Right forelimb (tissue), 1 donor: ENCODE measurements at places on chromosomes 6 and 20.

DNA sequence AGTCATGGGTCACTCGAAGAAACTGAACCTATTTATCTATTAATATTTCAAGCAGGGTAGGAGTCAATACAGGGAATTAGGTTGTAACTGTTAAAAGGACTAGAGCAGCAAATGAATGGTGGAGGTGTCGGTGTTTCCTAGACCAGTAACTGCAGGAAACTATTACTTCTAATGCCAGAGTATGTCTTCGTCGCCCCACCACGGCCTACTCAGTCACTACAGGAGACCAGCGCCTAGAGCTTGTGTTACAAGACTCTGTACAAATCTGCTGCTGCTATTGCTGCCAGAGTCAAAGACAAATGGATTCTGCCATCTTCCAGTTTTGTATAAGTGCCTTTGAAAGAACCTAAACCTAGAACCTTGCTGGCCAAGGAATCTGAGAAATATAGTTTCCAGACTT lies 343.9 kb downstream of the SOX4 start:
- DNase-seq: no peak

GRCh38 chr6:6436946-6437345 lies 116.5 kb upstream of the F13A1 start:
- DNase-seq: no peak

DNA sequence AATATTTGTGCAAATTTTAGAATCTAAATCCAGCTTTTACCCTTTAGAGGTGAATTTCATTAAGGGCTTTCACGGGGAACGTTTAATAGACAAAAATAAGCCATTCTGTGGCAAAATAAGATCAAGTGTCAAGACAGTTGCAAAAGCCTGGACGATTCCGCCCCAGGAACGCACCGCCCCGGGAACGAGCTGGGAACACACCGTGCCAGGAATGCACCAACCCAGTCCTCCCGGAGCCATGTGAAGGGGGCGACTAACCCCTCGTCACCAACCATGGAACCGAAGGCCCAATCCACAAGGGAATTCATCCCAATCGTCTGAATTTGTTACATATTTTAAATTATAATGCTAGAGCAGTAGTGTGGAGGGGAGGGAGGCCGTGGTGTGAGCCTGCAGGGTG lies 20.8 kb upstream of the TCFL5 start:
- DNase-seq: no peak

GRCh38 chr6:3176562-3177355 lies 19.4 kb upstream of the TUBB2A start:
- no peak for DNase-seq

DNA sequence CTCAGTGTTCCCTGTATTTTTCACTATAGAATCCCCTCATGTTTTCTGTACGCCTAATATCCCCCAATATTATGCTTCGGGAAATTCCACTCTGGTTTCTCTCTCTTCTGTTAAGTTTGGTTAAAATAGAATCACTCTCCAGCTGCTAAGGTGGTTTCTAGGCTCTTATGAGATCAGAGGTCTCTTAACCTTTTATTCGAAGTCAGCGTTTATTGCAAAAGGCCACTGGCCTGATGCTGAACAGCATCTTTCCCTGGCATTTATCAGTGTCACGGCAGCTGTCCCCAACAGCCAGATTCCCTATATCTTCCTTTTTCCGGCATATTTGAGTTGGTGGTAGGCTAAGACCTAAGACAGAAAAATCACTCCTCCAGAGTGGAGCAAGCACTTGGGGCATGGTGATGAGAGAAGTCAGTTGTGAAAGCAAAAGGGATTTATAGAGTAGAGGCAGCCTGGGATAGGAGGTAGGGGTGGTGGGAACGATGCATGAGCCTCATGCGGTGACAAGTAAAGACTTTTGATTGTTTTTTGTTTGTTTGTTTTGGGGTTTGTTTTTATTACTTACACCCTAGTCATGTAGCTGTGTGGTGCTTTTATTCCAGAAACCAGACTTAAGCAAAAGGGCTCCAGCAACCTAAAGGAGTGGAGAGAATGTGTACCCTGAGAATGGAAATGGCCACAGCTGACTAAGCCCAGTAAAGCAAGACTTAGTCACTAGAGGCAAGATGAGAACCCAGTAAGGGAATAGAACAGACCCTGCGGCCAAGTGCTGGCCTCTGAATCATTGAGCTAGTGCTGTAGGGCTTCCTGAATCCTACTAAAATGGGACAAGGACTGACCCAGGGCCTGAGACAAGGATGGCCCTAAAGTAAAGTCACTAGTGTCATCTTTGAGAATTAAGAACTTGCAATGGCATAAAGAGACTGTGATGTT lies 233.0 kb upstream of the PRND start:
- no peak for DNase-seq

DNA sequence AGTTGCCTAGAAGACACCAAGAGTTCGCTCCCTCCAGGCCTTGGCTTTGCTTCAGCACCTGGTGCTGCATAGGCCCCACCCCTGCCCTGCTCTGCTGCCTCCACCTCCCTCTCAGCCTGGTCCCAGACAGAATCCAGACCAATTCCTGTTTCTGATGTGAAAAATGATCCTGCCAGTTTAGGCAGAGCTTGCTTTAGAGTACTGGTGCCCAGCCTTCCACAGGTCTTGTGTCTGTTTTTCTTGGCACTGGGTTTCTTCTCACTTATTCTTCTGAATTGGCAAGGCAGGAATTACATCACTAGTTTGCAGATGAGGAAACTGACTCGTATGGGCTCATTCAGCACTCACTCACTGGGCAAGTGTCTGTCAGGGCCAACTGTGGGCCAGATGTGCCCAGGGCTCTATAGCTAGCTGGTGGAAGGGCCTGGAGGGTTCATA lies 53.0 kb downstream of the HLA-A start:
- no peak for DNase-seq

DNA sequence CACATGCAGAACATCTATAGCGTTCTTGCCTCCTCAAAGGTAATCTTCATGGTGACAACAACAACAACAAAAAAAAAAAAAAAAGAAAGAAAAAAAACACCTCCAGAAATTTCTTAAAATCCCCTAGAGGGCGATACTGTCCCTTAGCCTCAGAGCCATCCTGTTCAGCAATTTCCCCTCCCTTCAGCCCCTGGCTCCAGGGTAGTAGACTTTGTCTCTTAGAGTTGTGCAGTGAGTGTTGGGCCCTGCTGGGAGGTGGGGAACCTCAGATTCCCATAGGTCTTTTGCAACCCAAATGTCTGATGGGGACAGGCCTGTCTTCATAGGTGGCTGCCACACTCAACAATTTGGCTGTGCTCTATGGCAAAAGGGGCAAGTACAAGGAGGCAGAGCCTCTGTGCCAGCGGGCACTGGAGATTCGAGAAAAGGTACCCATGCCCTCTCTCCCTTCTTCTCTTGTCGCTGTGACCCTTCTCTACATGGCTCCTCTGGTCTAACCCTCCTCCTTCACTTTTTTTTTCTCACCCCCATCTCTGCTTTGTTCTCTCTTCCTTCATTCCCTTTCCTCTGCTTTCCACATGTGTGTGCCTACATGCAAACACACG lies 6.0 kb upstream of the PTK7 start:
- no peak for DNase-seq

DNA sequence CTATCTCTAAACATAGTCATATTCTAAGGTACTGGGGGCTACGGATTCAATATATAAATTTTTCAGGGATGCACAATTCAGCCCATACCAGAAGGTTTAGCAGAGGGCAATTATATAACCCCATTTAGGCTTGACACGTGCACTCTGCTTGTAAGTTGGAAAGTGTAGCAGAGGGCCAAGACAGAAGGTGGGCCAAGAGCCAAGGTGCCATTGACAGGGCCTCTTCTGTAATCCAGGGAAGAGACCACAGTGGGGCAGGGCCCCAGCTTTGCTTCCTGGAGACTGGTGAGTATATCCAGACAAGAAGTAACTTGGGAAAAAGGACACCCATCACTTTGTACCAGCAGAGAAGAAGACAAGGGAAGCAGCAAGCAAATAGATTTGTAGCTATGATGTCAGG lies 672.4 kb upstream of the MARCKS start:
- DNase-seq: no peak

DNA sequence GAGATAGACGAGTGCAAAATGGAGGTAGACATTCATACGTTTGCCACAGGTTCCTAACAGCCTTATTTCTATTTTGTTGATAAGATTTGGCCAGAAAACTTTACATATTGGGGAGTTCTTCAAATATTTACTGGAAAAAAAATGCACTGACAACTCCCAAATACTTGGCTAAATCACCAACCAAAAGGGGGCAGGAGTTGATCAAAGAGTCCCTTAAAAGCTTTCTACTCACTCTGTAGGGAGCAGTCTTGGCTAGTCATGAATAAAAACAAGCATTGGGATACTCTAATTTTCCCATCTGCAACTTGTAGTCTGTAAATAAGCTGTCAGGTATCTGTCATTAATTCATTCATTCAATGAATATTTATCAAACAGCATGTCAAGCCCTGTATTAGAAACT lies 18.4 kb downstream of the TENT5A start:
- no peak for DNase-seq

GRCh38 chr6:157513619-157514485 lies 132.9 kb downstream of the ZDHHC14 start:
- no peak for DNase-seq
